ENCODE measurements at places on chromosomes 13 and 19.

- DNase-seq = no peak
These were observed 32.7 kb downstream of the DHX34 start for GRCh38 chr19:47381653-47382279.

DNA sequence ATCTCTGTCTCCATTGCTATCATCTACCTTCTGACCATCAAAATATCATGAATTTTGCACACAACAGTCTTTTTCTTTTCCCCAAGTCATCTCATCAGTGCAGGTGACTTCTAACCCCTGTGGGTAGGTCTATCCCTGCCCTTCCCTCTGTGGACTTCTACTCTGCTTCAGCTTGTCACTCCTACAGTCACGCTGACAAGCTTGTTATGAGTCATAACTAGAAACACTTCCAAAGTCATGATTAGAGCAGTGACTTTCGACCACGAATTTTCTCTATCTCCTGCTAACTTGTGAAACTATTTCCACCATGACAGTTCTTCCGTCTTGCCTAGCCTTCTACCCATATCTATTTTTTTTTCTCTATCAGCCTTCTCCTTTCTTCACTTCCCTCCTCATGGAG is 343.7 kb upstream of the ARGLU1 start:
- no peak for DNase-seq

DNA sequence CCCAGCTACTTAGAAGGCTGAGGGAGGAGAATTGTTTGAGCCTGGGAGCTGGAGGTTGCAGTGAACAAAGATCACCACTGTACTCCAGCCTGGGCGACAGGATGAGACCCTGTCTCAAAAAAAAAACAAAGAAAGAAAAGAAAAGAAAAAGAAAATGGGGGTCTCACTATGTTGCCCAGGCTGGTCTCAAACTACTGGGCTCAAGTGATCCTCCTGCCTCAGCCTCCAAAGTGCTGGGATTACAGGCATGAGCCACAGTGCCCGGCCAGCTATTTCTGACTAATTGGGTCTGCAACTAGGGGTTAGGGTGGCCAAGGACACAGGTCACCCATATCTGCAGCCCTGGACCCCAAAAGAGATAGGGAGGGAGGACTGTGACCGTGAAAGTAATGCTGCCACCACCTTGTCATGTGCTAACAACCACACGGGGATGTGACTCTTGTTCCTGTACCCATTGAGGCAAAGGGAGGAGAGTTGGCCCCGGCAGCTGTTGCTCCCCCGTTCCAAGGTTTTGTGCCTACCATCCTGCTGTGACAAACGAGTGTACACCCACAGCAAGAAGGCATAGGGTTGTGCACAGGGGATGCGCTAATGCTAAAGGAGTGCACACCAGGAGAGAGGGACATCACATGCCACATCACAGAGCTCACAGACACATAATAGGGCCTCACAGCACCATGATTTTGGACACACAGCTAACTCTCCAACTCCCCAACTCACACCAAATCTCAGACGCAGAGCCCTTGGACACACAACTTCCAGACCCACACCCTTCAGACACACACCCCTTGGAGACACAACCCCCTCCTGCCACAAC is 619 bp downstream of the MEF2B start:
- no peak for DNase-seq

DNA sequence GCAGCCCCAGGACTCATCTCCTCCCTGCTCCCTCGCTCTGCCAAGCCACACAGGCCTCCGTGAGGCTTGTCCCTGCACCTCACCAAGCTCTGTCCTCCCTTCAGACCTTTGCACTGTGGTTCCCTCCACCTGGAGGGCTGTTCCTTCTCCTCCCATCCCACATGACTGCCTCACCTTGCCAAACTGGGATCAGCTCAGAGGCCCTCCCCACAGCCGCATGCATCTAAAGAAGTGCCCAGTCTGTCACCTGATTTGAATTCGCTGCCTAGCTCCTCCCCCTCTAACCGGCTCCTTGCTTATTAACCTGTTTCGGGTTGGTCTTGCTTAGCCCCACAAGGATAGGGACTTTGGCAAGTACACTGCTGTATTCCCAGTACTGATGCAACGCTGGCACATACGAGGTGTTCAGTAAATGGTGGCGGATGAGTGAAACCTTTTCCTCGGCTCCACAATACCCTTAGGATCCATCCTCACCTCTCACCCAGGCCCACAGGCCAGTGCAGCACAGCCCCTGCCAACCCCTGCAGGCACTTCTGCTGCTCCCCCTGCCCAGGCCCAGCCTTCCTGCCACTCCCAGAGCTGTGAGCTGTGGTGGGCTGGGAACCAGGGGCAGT is 4.4 kb downstream of the AKT2 start:
- no peak for DNase-seq

- no peak for DNase-seq
These were observed 21.1 kb downstream of the FAM187B start for GRCh38 chr19:35207391-35207871.
